ENCODE measurements at places on chromosomes 2 and 18.

DNA sequence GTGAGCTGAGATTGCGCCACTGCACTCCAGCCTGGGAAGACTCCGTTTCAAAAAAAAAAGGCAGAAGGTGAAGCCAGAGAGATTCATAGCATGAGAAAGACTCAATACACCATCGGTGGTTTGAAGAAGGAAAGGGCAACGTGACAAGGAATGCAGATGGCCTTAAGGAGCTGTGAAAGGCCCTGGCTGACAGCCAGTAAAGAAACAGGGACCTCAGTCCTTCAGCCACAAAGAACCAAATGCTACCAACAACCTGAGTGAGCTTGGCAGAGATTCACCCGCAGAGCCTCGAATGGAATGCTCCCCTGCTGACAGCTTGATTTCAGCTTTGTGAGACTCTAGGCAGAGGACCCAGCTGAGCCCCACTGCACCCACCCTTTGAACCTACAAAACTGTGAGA, 154.9 kb upstream of the NDUFV2 start:
- DNase-seq, result no peak

- peak; percentile 75 for DNase-seq
These were observed 69.2 kb downstream of the TRIP12 start for GRCh38 chr2:229852565-229852964.

DNA sequence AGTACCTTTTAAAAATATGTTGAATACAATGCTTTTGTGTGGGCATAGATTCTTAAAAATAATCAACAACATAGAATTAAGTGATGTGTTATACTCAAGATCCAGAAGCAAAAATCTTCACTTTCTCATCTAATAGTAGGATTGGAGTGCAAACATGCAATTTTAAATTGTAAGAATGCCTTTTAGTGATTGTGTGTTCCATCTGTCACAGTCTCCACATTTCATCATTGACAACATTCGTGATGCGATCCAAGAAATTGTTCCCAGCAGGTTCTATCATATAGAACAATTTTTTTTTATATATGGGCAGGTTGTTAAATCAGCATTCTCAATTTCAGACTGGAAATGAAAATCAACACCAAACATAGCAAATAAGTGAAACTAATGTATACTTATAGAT, 1671.8 kb upstream of the SLC39A10 start:
- DNase-seq, result no peak

GRCh38 chr2:241689306-241689705, 2.7 kb upstream of the DTYMK start:
- DNase-seq, result no peak

DNA sequence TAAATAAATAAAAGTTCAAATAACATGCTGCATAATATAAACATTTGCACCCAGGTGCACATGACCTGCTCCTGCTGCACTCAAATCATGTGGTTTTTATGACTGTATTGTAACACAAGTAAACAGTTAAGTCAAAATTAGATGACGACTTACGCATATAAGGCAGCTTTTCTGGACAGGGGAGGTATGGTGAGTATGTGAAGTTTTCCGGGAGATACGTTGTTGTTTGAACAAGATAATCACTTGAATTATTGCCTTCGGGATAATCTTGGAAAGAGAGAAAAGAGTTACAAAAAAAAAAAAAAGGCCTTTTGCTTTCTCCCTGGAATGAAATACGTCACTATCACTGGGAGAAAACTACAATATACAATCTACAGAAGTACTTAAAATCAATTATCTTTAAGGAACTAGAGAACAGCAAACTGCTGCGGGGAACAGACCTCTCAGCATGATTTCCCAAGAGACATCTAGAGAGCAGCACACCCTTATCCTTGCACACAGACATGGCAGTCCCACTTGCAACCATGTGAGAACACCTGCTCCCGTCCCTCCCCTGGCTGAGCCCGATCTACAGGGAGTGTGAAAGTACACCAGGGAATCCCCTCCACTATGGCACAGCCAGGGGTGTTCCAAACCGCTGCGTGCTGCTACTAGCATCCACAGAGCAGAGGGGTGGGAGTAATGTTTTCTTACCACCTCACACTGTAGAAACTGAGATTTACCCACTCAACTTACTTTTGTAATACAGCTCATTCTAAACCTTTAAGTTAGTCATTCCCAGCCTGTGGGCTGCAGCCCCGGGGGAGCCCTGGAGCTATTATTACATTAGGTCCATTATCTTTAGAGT, 26.3 kb downstream of the B4GALT6 start:
- DNase-seq, result peak; percentile 10

DNA sequence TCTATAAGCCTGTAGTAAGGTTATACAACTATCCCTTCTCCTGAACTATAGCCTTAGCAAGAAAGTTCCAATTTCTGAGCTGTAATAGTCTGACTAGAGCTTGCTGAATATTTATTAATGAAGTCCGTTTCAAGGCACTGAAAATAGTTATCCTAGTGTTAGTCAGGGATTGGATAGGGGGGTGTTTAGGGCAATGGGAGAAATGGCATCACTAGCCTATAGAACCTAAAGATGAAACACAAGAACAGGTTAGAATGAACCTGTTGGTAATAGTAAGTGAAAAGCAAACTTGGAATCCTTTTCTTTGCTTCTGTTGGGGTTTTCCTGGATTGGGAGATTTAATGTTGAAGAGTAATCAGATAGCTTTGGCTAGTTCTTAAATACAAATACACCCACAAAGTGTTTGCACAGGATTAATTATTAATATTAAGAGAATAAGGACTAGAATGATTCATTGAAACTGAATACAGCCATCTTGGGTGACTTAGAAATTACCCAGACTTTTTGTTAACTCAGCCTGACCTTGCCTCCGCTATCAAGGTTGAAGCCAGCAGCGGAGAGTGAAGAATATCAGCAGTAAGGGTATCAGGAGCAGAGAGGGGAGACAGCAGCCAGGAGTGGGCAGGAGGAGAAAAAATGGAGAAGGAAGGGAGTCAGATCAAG, 14.4 kb downstream of the CCNT2 start:
- DNase-seq, result no peak

DNA sequence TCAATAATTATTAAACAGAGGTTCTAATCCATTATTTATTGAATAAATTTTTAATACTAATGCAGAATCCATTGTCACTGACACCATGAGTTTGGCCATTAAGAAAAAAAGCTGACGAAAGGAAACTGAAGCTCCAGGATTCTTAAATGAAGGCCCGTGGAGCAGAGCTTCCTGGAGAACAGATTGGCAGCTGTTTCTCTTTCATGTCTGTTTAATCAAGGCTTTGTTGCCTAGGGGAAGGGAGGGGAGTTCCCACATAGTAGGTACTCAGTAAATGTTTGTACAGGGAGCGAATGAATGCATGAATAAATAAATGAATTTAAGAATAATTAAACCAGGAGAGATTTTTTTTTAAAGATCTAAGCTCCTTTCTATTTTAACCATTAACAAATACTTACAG, 315.1 kb upstream of the KLHL29 start:
- no peak for DNase-seq

DNA sequence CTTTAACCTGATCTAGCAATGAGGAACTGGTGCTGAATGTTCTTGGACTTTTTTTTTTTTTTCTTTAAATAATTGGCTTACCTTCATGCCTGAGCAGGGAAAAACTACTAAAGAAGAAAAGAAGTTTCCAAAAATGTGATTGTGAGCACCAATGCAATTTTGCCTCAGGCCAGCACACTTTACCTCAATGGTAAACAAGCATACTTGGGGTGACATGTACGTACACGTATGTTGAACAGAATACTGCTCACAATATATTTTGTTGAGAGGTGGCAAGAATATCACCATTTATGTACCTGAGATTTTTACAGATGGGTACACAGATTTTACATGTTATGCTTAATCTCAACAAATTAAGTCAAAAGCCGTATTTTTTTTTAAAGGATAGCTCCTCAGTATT, 144.3 kb downstream of the FIGN start:
- no peak for DNase-seq

DNA sequence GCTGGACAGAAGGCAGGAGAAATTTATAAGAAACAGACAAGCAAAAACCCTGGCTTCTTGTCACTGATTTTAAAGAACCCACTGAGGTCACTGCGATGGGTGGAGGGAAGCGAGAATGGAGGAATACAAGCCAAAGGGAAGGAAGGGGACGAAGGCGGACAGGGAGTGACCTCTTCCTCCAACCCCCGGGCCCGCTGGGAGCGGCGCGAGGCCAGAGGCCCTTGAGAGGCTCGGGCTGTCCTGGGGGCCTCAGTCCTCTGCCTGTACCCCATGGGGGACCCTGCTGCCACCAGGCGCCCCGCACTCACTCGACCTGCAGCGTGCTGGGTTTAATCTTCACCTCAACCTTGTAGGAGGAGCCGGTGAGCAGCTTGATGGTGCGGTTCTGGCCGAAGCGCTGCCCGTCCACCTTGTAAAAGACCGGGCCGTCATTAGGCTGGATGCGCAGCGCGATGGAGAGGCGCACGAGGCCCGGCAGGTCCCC, 793 bp downstream of the CNRIP1 start:
- peak; percentile 16 for DNase-seq

- no peak for DNase-seq
These were observed 22.0 kb downstream of the KCTD1 start for GRCh38 chr18:26526128-26526965.

DNA sequence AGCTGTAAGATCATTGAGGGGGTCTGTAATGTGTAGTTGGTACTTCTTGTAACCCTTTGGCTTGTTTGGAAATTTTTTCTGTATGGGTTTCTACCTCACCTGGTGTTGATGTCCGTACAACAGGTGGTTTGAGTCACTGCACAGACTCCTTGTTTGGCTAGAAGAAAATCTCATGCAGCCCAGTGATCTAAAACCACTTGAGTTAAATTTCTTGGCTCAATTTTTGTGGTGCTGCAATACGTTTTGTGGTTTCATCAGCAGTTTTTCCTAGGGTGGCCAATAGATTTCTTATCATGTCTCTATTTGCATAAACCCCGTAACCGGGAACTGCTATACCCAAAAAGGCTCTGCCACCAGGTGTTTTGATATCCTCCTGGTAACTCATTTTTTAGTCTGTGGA, 43.4 kb downstream of the CERS6 start:
- DNase-seq, result no peak

- no peak for DNase-seq
These were observed 75.6 kb upstream of the STAM2 start for GRCh38 chr2:152251211-152251610.

DNA sequence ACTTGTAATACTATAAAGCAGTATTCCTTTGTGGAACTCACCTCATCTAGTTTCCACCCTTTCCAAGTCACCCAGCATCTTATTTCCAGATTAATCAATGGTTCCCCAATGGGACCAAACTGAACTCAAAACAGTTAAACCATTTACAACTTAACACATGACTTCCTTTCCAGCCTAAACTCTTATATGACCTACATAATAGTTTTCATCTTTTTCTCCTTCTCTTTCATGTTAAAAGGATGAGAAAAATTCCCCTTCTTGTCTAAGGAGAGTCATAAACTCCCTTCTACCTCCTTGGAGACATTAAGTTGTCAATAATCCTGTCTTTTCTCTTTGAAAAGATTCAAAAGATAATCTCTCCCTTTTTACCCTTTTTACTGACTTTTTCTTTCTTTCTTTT, 6.7 kb downstream of the PPP3R1 start:
- no peak for DNase-seq

- DNase-seq, result peak; percentile 32
These were observed 39.3 kb upstream of the C1GALT1C1L start for GRCh38 chr2:43715300-43716098.

DNA sequence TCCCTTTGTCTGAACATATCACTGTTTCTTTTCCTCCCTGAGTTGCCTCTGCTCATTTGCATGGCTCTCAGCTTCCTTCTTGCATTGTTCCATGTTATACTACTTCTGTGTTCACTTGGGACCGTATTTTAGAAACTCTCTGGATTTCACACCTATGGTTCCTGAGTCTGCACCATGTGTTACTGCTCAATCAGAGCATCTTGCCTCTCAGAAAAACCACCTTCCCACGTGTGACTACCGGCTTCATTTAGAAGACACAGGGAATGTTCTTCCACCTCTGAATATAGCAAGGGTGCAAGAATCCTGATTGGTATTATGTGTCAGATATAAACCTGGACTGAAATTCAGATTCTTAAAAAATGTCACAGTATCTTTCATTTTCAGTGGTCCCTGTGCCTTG, 731.2 kb downstream of the TDRD15 start:
- no peak for DNase-seq

DNA sequence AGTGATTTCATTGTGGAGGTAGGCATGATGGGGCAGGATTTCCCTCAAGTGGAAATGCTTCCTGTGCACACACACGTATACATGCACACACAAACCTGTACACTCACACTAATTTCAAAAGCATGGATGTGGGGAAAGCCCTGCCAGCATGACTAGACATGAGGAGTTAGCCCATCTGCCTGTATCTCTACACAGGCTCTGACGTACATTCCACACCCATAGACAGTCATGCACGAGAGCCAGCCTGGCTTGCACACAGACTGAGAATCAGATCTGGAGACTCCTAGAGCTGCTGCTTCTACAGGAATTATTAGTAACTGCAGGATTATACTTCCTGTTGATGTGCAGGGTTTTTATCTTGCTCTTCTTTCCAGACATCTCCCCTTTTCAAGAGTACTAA, 27.3 kb upstream of the NFU1 start:
- peak; percentile 83 for DNase-seq

- no peak for DNase-seq
These were observed 126.9 kb upstream of the CTDP1 start for GRCh38 chr18:79552696-79553095.

- peak; percentile 74 for DNase-seq
These were observed 33.3 kb upstream of the KLF11 start for GRCh38 chr2:10009811-10010781.

- no peak for DNase-seq
These were observed 23.7 kb downstream of the COL6A3 start for GRCh38 chr2:237390235-237390634.

- peak; percentile 51 for DNase-seq
These were observed 116.4 kb downstream of the COL6A3 start for GRCh38 chr2:237297421-237298150.

- DNase-seq, result no peak
These were observed 20.3 kb upstream of the NPAS2 start for GRCh38 chr2:100799686-100800085.

DNA sequence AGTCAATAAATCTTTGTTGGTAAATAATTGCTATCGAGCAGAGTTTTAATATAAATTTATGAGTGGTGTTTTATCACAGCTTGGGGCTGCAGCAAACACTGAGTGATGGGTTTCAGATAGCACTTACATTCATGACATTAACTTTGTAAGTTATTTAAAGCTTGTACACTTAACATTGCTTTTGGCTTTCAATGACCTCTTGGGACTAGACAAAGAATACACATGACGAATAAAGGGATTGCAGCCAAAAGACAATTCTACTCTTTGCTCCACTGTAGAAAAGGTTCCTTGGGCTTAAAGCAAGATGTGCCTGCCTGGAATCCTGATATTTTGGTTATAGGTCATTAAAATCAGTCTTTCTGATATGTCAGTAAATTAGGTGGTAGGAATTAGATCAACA, 299.5 kb downstream of the GBX2 start:
- DNase-seq, result peak; percentile 49
